ENCODE measurements at places on chromosomes 4 and X.
A peak's percentile ranks its signal among the peaks of the same experiment; 100 is the strongest.

DNA sequence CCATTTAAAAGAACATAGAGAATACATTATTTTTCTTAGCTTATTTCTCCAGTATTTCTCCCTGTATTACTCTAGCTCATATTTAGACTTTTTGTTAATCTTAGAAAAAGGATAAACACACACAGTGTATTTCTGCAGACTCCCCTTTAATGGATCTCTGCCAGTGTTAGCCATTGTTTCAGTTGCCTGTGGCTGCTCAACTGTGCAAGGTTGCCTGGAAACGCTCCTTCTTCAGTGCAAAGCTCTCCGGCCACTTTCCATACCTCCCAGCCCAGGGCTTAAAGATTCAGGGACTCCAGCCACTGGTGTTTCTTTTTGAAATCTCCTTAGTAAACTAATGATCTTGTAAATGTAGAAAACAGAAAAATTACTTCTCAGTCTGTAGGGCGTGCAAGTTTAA, 104.9 kb downstream of the SLIT2 start:
- no peaks in the 10 kb centered on the region for H3K36me3 ChIP-seq
- no peak overlapping the region for H3K4me3 ChIP-seq
- peaks cover 28% of the 10 kb centered on the region for H3K4me1 ChIP-seq

GRCh38 chr4:15149839-15150592, 147.7 kb downstream of the CPEB2 start:
- H3K27me3 ChIP-seq: no peaks in the 10 kb centered on the region
- H3K4me1 ChIP-seq: peaks cover 25% of the 10 kb centered on the region
- DNase-seq: peak; percentile 83
- peak overlapping the region; percentile 82 for H3K27ac ChIP-seq
- H3K4me3 ChIP-seq: no peak overlapping the region
- no peaks in the 10 kb centered on the region for H3K36me3 ChIP-seq

GRCh38 chr4:129682586-129682985, 586.6 kb downstream of the C4orf33 start:
- H3K4me1 ChIP-seq: no peaks in the 10 kb centered on the region
- no peaks in the 10 kb centered on the region for H3K27me3 ChIP-seq
- no peak overlapping the region for H3K4me3 ChIP-seq
- no peak overlapping the region for H3K27ac ChIP-seq
- DNase-seq: no peak
- no peaks in the 10 kb centered on the region for H3K36me3 ChIP-seq

DNA sequence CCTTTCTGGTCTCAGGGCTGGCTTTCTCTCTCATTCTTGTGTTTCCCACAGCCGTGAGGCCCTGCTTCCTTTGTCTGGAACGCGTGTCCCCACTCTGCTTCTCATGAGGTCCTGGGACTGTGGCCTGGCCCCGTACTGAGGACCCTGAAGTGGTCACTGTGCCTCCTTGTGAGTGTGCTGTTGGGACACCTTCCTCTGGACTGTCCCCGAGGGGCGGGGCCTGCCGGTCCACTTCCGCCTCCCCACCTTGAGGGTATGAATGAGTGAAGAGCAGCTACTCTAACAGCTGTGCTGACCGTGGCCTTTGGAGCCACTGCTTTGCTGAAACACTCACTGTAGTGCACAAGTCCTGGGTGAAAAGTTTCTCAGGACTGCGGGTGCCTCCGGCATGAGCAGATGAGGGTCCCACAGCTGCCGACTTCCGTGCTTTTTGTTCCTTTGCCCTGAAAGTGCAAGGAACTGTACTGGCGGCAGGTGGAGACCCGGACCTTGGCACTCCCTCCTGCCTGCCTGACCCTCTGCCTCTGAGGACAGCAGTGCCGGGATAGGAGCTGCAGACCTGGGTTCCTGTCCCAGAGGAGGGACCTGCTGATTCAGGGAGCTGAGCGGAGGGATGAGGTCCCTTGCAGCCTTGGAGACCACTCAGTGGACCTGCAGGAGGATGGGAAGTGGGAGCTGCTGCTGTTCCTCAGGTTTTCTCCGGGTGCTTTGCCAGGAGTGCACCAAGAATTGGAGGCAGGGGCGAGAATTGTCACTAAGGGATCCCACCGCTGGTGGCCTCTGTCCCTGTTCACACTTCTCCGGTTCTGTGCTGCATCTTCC, 38.0 kb downstream of the HTT-AS start:
- no peak for DNase-seq
- no peaks in the 10 kb centered on the region for H3K36me3 ChIP-seq
- H3K27ac ChIP-seq: no peak overlapping the region
- H3K4me1 ChIP-seq: peaks cover 9% of the 10 kb centered on the region
- no peaks in the 10 kb centered on the region for H3K27me3 ChIP-seq
- H3K4me3 ChIP-seq: no peak overlapping the region

DNA sequence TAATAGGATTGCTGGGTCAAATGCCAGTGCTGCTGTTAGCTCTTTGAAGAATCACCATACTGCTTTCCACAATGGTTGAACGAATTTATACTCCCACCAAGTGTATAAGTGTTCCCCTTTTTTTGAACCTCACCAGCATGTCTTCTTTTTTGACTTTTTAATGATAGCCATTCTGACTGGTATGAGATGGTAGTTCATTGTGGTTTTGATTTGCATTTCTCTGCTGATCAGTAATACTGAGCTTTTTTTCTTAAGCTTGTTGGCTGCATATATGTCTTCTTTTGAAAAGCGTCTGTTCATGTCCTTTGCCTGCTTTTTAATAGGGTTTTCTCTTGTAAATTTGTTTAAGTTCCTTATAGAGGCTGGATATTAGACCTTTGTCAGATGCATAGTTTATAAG, 14.8 kb downstream of the USP38 start:
- H3K4me3 ChIP-seq: no peak overlapping the region
- no peak for DNase-seq
- H3K27me3 ChIP-seq: no peaks in the 10 kb centered on the region
- peaks cover 54% of the 10 kb centered on the region for H3K36me3 ChIP-seq
- no peaks in the 10 kb centered on the region for H3K4me1 ChIP-seq
- H3K27ac ChIP-seq: no peak overlapping the region

GRCh38 chrX:38887222-38887621, 86.0 kb downstream of the MID1IP1 start:
- peaks cover 6% of the 10 kb centered on the region for H3K4me1 ChIP-seq
- no peaks in the 10 kb centered on the region for H3K27me3 ChIP-seq
- H3K27ac ChIP-seq: no peak overlapping the region
- no peak overlapping the region for H3K4me3 ChIP-seq

DNA sequence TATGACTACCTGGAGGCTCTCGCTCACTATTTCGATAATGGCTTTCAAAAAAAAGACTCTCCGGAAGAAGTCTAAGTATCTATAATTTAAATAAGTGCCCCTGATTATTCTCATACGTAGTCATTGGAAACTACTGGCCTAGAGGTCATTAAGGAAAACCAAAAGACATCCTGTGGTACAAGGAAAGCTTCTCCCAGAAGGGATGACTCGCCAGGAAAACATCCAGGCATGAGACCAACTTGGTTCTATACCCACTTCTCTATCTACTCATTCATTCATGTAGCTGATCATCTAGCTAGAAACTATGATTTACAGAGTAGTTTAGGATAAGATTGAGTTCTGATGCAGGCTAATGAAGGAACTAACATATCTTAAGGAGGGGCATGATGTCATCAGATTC, 37.7 kb downstream of the SOX3 start:
- DNase-seq: no peak
- H3K4me3 ChIP-seq: no peak overlapping the region
- no peaks in the 10 kb centered on the region for H3K27me3 ChIP-seq

GRCh38 chr4:135277980-135278315, 1076.4 kb upstream of the PABPC4L start:
- no peak overlapping the region for H3K27ac ChIP-seq
- H3K4me3 ChIP-seq: no peak overlapping the region
- DNase-seq: no peak
- no peaks in the 10 kb centered on the region for H3K4me1 ChIP-seq
- no peaks in the 10 kb centered on the region for H3K36me3 ChIP-seq
- no peaks in the 10 kb centered on the region for H3K27me3 ChIP-seq

DNA sequence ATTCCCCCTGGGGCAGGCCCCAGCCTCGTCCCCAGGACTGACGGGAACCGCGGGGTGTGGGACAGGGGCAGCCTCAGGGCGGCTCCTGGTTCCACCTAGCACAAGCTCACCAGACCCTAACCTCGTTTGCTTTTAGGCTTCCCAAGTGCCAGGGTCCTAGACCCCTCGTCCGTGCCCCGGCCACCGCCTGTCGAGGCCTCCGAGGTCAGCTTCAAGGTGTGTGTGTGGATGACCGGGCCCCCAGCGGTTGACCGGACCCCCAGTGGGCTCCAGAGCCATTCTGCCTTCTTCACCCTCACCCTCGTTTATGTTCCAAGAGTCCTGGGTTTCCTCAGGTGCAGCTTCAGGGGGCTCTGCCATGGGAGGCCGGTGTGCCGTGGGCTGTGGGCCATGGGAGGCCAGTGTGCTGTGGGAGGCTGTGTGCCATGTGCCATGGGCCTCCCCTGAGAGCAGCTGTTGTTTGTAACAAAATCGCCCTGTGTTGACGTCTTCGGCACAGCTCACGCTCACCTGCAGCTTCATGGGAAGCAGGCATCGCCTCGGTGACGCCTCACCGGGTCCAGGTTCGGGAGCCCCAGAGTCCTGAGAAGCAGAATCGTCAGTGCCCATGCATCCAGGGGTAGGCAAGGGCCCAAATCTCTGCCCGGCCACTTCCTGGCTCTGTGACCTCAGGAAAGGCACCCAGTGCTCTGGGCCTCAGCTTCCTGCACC, 43.0 kb upstream of the HMX1 start:
- H3K36me3 ChIP-seq: no peaks in the 10 kb centered on the region
- H3K27me3 ChIP-seq: peaks cover 56% of the 10 kb centered on the region
- no peak for DNase-seq

DNA sequence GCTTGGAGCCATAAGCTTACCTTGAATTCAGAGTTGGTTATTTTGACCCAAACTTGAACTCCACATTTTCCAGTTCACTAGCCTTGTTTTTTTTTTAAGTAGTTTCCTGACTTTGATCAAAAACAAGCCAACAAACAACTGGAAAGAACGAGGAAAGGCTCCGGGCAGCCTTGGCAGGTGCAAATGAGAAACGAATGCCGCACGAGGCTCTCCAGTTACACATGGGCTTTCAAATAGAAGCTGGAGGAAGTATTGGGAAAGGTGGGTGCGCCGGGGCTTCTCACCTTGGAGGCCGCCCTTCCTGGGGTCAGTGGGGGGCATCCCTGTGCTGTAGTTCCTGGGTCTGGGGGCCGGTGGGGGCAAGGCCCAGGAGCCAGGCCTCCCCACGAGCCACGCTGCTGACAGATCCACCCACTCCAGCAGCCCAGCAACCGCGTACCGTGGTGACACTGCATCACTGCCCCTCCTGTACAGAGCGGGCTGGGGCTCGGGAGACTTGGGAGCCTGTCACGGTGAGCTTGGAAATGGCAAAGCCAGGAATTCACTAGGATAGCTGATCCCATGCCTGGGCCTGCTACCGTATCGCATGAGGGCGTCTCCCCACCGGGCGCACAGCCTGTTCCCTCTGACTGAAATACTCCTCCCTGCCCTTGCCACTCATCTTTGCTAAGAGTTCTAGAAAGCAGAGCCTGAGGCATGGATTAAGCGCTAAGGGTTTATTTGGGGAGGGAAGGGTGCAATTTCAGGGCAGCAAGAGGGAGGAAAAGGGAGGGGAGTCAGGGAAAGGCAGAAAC, 50.9 kb upstream of the ADRA2C start:
- no peaks in the 10 kb centered on the region for H3K36me3 ChIP-seq
- no peak overlapping the region for H3K4me3 ChIP-seq
- no peaks in the 10 kb centered on the region for H3K27me3 ChIP-seq
- no peak for DNase-seq
- no peaks in the 10 kb centered on the region for H3K4me1 ChIP-seq
- no peak overlapping the region for H3K27ac ChIP-seq

DNA sequence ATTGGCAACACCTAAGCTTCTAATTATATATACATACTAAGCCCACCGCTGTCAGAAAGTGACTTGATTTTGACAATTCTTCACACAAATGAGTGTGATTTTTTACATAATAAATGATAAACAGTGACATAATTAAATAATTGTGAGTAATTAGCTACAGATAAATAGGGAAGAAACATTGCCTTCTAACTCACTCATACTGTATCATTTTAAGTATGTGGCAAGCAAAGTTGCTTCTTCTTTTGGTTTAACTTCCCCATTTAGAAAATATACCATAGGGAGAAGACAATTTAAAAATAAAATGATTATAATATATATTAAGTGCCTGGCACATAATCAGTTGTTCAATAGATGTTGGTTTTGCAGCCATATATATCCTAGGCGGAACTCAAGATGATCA, 644.2 kb downstream of the FSTL5 start:
- no peaks in the 10 kb centered on the region for H3K36me3 ChIP-seq
- no peak for DNase-seq
- no peak overlapping the region for H3K4me3 ChIP-seq
- H3K27ac ChIP-seq: no peak overlapping the region
- no peaks in the 10 kb centered on the region for H3K4me1 ChIP-seq

DNA sequence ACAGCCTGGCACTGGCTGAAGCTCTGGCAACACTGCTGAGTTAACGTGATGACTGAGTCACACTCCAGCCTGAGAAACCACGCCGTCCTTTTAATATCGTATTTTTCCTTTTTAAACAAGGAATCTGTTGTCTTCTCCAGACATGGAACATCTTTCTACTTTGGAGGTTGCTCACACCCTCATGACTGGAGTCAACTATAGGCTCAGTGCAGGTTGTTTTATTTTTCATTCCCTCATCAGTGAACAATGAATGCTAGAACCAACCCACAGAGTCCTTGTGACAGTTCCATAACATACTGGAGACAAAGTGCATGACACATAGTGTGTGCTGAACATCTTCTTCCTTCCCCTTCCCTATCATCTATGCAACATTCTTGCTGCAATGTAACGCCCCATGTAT, 76.8 kb upstream of the CPEB2 start:
- no peaks in the 10 kb centered on the region for H3K4me1 ChIP-seq
- no peaks in the 10 kb centered on the region for H3K27me3 ChIP-seq
- H3K36me3 ChIP-seq: no peaks in the 10 kb centered on the region
- H3K27ac ChIP-seq: no peak overlapping the region
- no peak for DNase-seq

DNA sequence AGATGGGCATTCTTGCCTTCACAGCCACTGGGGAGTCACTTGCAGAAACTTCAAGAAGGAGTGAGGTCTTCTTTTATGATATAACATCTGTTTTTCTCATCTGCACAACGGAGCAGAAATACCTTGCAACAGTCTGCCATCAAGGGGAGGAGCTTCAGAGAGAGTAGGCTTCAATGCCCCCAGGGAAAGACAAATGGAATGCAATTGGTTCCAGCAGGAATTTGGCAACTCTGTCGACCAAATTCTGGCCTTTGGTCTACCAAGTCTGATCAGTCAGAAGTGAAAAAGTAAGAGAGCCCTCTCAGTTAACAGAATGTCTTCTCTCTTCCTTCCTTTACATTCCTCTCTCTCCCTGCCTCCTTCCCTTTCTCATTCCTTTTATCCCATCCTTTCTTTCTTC, 229.3 kb downstream of the IDS start:
- H3K4me3 ChIP-seq: no peak overlapping the region
- DNase-seq: no peak
- no peak overlapping the region for H3K27ac ChIP-seq
- no peaks in the 10 kb centered on the region for H3K4me1 ChIP-seq

- H3K27me3 ChIP-seq: no peaks in the 10 kb centered on the region
- no peak for DNase-seq
- no peak overlapping the region for H3K27ac ChIP-seq
Measured at GRCh38 chrX:154549766-154550165, 2.3 kb downstream of the IKBKG start.

GRCh38 chr4:135240796-135241195, 1039.2 kb upstream of the PABPC4L start:
- H3K4me3 ChIP-seq: no peak overlapping the region
- H3K27me3 ChIP-seq: no peaks in the 10 kb centered on the region
- no peaks in the 10 kb centered on the region for H3K36me3 ChIP-seq

All from cardiac muscle cell (in vitro differentiated cells and primary cell).